ENCODE measurements at places on chromosomes 16 and 17.

DNA sequence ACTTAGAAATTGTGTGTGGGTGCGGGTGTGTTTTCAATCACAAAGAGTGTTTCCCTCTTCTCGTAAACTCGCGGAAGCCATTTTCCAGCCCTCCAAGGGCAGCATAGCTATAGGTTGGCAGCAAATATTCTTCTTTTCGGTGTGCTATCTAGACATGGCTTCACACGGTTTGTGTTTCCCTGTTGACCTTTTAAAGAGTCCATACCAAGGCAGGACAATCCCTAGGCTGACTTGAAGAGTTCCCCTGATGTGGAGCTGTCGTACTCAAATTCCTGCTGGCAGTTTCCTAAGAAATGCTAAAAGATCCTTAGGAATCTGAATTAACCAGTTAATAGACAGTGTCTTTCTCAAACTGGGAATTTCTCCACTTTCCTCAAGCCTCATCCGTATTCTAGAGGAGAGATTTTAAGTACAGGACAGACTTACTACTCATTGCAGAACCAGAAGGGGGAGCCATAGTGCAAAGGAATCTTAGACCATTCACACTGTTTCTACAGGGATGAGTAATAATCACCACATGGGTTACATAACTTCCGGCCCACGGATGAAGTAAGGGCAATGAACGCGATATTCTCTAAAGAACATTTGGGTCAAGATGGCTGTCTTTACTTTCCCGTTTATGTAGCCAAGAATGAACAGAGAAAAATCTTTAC, 288.6 kb upstream of the ELAC2 start:
- DNase-seq = peak; percentile 28

- DNase-seq = no peak
Observed at GRCh38 chr16:88585269-88585668, 15.1 kb downstream of the ZC3H18 start.

DNA sequence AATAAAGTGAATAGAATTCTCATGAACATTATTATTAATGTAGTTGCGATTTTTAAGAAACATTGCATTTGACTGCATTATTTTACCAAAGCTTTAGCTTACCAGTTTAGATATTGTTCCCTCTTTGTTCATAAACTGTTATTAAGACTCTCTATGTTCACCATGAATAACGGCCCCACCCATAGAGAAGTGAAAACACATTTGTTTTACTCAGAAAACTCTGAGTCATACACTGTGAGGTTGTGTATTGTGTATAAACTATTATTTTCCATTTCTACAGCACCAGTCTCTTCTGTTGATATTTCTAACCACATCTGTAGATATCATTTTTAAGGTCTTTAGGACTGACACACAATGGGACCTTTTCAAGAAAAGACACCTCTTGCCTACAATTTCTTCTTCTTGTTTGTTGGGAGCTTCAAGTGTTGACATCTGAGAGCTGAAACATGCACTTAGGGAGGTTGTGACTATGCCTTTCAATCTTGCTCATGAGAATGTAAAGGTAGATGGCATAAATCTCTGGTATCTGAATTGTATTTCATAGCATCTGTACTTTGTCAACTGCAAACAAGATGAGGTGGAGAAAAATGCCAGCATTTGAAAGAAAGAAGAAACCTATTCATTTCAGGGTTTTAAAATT, 252.9 kb upstream of the CDH8 start:
- DNase-seq = no peak

DNA sequence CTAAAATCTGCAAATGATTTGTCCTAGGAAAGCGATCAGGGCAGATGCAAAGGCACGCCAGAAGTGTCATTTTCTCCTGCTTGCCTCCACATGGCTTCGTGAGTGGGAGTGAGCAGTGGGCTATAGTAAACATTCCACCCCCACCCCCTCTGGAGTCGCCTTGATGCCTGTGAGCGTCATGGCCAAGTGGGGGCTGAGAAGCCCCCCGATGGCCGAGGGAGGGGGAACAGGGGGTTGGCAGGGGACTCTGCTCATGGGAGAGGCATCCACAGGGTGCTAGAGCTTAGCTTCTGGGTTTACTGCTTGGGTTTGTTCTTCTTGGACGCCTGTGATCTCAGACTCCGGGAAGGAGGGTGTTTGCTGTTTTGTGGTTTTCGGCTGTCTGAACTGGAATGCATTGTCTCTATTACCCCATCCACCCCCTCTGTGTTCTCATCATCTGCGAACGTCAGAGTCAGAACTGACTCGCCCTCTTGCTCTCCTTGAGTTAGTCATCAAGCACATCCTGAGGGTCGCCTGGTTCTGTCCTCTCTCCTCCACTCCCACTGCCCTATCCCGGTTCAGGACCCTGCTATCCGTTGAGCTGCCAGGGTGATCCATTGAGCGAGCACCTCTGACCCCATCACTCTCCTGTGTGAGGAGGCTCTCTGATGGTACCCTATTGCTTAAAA, 15.4 kb downstream of the TNS4 start:
- no peak for DNase-seq

- no peak for DNase-seq
Observed at GRCh38 chr17:1518410-1518809, 2.0 kb upstream of the INPP5K start.

DNA sequence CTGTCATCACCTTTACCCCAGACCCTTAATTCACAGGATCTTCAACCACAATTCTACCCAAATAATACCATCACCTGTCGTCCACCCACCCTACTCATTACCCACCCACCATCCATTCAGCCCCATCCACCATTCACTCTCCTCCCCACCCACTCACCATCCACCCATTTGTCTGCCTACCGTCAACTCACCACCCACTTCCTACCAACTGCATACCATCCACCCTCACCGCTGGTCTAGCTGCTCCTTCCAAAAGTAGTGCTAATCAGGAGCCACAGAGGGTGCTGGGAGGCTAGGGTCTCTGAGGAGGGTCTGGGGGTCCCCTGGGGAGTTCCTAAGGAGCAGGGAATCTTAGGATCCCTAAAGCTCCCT, 12.0 kb upstream of the IGFBP4 start:
- DNase-seq = no peak

DNA sequence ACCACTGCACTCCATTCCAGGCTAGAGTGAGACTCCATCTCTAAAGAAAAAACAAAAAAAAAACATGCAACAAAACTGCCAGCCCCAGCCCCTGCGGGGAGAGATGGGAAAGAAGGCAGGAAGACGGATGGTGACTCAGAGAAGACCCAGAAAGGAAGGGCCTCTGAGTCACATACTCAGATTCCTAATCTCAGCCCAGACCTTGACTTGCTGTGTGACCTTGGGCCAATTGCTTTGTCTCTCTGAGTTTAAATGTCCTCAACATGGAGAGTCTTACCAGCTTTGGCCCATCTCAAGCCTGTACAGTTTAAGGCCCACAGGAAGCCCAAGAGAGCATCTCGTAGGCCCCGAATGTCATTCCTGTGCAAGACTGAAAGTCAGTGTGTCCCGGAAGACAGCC, 86.5 kb upstream of the LHX1 start:
- no peak for DNase-seq

DNA sequence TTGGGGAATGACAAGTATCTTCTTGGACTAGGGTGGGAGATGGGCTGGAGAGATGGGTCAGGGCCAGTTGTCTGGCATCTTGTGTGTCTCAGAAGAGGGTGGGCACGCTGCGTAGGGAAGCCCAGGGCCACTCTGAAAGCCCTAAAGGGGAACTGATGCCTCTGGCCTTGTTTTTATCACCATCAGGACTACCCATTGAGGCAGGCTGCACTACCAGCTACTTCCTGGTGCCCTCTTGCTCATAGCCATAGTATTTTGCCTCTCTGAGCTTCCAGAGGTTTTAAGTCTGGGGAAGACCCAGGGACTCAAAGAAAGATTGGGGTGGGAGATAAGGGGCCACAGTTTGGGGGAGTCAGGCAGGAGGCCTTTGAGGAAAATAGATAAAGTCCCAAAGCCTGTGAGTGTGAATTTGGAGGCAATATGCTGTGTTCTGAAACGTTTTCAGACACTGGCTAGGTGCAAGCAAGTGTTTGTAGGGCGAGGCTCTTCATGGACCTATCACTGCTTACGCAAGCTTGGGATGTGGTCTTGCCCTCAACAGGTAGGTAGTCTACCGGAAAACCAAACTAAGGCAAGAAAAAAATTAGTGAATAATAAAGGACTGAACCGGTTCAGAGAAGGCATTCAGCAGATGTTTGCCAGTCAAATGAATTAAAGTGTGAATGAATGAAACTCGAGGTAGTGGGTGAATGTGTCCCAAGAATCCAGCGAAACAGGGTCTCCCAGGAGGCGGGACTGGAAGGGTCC, 688 bp upstream of the ITGB3 start:
- DNase-seq = no peak

DNA sequence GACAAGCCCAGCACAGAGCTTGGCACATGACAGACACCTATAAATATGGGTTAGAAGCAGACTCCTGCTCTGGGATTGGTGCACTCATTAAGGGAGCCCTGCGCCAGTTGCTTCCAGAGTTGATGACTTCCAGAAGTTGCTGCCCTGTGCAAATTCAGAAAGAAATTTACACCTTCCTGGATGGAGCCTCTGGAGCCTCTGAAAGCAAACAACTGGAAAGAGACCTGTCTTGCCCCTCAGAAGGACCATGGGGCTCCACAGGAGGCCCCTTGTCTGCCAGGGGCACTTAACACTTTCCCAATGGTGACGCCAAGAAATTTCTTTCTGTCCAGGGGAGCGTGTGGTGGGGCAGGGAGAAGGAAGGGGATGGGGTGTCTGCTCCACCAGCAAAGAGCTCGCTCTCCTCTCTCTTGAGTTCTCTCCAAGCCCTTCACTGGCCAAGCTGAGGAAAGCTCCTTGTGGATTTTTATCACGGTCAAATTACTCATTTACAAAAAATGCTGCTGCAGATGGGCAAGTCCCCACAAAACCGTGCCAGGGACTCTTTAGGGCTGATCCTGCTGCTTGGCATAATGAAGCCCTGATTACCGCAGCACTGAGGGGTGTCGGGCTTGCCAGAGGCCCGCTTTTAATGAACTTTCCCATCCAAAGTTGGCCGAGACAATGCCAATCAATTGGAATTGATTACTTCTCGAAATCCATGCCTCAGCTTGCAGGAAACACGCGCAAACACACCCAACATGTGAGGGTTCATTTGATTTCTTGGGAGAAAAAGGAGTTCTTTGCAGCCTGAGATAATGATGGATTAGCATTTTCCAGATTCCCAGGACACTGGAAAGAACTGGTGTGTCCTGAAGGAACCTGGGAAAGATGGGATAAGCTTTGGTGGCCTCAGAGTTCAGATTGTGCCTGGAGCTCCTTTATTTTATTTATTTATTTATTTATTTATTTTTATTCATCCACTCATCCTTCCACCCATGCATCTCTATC, 583.6 kb upstream of the CDH5 start:
- no peak for DNase-seq

GRCh38 chr17:45757431-45758218, 26.5 kb upstream of the CRHR1 start:
- DNase-seq = no peak

GRCh38 chr16:5205361-5206040, 107.9 kb upstream of the EEF2KMT start:
- no peak for DNase-seq

All from activated CD8-positive, alpha-beta T cell treated with anti-CD3 and anti-CD28 coated beads, Interleukin-2, amount 10 ng/mL, durations not matched to agents 7 days and 5 days (primary cell).